ENCODE measurements at places on chromosomes 3 and 15.

GRCh38 chr15:101675015-101675414 lies 22.8 kb upstream of the TM2D3 start:
- no peak for DNase-seq

GRCh38 chr3:66797889-66798560 lies 200.1 kb upstream of the KBTBD8 start:
- no peak for DNase-seq

GRCh38 chr3:31225923-31226322 lies 306.8 kb upstream of the STT3B start:
- no peak for DNase-seq

DNA sequence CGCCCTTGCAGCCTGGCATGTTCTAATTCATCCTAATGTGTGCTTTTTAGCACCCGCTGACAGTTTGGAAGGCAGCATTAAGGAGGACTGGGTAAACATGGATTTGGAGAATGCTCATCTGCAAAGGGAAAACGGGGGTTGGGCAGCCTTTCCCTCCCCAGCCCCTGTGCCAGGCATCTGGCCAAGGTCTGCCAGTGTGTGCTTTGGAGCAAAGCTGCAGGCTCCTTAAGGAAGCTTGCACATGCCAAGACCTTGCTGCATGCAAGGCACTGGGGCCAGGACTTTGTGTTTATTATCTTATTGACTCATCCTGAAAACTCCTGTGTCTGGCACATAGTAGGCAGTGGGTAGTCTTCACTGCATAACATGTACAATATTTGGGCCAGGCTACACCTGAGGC lies 20.1 kb downstream of the FAM3D start:
- no peak for DNase-seq

DNA sequence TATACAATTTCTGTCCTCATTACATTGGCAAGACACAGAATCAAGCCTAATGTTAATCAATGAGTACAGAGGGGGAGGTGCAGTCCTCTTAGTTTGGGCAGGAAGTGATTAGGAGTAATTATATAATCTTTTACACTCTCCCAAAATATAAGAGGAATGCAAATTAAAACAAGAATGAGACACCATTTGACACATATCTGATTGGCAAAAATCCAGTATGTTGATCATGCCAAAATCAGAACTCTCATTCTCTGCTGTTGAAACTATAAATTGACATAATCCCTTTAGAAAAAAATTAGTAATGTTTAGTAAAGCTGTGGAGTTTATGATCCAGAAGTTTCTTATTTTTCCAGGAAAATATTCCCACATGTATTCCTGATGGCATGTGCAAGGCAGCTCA lies 373.4 kb downstream of the EPHA6 start:
- no peak for DNase-seq

- no peak for DNase-seq
Measured at GRCh38 chr3:48430708-48431101, 819 bp upstream of the PLXNB1 start.

GRCh38 chr3:51963951-51964451 lies 3.3 kb downstream of the PCBP4 start:
- no peak for DNase-seq

DNA sequence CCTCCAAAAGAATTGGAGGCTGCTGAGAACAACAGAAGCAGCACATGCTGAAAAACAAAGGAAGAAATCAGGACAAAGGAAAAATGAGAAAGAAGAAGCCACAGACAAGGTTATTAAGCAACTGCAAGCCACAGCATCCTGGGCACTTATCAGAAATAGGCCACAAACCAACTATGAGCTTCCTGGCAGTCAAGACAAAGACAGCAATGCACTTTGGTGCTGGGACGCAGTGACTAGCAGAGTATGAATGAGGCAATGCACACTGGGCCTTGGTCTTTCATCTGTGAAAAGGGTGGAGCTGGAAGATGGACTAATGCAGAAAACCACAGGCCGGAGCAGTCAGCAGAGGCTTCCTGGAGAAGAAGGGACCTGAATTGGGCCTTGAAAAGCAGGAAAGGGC lies 56.0 kb upstream of the LINGO1 start:
- no peak for DNase-seq

GRCh38 chr3:53109891-53110771 lies 20.1 kb downstream of the RFT1 start:
- no peak for DNase-seq

DNA sequence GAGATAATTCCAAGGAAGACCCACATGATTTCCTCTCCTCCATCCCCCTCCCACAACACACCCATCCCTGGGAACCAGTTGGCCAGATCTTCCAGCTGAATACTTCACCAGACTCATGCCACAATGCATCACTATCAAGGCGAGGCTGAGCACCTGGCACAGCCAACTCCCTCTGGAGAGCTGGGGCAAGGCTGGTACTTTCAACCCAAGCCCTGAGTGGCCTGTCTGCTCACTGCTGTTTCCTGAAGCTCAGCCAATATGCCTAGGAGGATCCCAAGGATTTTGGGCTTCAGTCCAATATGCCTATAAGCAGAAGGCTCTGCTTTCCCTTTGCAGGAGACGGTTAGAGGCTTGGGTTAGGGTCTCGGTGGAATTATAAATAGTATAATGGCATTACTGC lies 90.9 kb upstream of the NEO1 start:
- DNase-seq: no peak

- DNase-seq: no peak
Measured at GRCh38 chr3:124381575-124382333, 348.5 kb upstream of the UMPS start.

DNA sequence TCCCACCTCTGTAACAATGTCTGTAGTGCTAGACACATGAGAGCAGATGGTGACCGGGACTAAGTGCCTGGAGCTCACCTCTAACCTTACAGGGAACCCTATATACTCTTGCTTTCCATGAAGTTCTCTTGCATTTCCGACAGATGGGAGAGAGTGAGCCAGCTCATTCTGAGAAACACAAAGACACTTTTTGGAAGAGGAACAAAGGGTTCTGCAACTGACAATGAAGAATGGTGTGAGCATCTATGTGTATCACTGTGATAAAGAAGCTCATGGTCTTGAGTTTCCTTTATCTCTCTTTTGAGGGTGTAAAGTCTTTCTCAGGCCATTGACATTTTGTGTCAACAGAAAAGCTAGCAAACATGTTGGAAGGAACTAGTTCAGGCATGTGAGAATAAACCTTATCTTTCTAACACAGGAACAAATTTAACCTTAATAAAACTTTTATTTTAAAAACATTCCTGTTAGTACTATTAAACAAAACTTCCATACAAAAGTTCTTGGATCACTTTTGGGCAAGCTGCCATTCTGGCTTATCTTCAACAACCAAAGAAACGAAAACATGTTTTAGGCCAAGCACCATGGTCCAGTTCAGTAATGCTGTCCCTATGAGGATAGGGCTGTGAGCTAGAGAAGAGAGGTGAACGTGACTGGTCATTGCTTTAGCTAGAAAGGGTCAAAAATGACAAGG lies 142.7 kb downstream of the THRB start:
- DNase-seq: no peak

GRCh38 chr3:83460052-83460451 lies 1498.7 kb upstream of the CADM2 start:
- no peak for DNase-seq

DNA sequence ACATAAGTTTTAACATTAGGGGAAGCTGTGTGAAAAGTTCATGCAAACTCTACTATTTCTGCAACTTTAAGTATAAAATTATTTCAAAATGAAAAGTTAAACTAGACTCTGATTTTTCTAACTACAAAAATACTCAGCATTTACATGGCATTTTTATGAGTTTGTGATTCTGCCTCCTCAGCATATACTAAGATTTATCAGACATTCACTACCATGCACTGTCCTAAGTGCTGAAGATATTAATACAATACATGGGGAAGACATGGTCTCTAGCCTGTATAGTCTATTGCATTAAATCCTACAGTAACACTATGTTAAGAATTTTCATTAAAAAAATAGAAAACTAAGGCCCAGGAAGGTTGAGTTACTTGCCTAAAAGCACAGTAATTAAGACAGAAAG lies 80.7 kb downstream of the ZNF148 start:
- DNase-seq: no peak

GRCh38 chr3:132555306-132556035 lies 41.6 kb upstream of the ACKR4 start:
- no peak for DNase-seq

DNA sequence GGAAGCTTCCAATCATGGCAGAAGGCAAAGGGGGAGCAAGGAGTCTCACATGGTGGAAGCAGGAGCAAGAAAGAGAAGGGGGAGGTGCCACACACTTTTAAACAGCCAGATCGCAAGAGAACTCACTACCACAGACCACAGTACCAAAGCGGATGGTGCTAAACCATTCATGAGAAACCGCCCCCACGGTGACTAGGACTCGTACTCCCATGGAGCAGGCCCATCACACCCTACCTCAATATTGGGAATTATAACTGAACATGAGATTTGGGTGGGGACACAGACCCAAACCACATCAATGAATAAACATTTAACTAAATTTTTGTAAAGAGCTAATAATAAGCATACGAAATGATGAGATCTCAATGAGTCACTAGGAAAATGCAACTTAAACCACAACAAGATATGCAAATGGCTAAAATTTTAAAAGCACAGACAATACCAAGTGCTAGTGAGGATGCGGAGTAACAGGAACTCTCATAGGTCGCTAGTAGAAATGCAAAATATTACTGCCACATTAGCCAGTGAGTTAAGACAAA lies 10.0 kb downstream of the MRPS25 start:
- DNase-seq: peak; percentile 25

All from stimulated activated CD4-positive, alpha-beta T cell treated with anti-CD3 and anti-CD28 coated beads, Interleukin-1b, Interleukin-23, amount 100 ng/mL, for 4 hours (primary cell).